ENCODE measurements at places on chromosomes 4 and X.
A peak's percentile ranks its signal among the peaks of the same experiment; 100 is the strongest.

GRCh38 chr4:36601864-36602495 is 320.6 kb downstream of the DTHD1 start:
- DNase-seq, result no peak

DNA sequence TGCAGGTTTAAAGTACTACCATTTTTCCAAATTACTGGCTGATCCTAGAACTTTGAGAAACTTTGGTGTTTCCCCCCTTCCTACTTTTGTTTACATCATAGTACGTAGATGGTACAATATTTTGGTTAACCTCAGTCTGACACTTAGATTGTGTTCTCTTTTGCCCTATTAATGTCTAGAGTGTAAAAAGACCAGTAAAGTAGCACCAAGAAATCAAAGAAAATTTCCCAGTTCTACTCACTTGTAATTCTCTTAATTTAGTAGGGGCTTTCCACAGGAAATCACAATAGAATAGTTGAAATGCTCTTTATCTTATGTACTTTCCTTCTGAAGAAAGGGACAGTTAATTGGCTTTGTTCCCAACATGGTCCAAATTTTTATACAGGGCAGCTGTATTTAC is 51.6 kb downstream of the NFKB1 start:
- peak; percentile 80 for DNase-seq

GRCh38 chr4:133839326-133839725 is 362.3 kb downstream of the PABPC4L start:
- no peak for DNase-seq

GRCh38 chr4:57132743-57133137 is 22.6 kb upstream of the IGFBP7 start:
- no peak for DNase-seq

DNA sequence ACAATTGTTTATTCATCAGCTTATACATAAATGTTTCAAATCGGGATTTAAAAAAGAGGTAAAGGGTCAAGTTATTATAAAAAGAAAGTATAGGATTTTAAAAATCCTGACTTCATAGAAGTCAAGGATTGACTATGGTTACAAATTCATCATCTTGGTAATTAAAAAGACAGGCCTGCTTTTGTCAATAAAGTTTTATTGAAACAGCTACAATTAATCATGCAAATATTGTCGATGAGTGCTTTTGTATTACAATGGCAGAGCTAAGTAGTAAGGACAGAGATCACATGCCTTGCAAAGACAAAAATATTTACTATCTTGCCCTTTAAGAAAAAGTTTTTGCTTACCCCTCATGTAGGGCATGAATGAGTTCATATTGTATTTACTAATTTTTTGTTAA is 595.4 kb downstream of the IL15 start:
- no peak for DNase-seq

- DNase-seq, result no peak
These were observed 106.6 kb upstream of the ATP6AP2 start for GRCh38 chrX:40474205-40474626.

DNA sequence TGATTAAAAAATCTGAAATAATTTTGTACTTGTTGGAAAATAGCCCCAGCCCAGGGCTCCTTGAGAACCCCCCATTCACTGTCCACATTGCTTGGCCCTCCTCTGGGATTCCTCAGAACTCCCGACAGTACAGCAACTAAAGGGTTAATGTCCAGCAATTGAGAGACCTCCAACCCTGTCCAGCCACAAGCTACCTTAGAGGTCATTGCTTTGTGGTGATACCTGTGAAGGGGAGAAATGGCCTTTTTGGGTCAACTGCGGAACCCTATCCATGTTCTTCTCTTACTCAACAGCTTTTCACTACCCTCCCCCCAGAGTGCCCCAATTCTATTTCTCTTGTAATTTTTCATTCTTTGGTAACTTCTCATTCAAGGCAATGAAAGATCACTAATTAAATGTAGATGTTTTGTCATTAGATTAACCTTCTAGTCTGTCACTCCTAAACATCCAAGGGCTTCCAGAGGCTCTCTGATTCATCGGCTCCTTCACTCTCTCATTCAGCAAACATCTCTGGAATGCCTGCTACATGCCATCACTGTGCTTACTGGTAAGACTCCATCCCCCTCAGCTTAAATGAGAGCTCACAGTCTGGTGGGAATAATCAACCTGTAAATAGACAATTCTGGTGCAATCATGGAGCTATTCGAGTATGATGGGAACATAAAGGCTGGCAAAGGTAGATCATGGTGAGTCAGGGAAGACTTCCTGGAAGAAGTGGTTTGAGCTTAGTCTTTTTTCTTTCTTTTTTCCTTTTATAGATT is 241.4 kb upstream of the PGRMC2 start:
- DNase-seq, result no peak

GRCh38 chr4:143016171-143016570 is 168.5 kb upstream of the USP38 start:
- no peak for DNase-seq

DNA sequence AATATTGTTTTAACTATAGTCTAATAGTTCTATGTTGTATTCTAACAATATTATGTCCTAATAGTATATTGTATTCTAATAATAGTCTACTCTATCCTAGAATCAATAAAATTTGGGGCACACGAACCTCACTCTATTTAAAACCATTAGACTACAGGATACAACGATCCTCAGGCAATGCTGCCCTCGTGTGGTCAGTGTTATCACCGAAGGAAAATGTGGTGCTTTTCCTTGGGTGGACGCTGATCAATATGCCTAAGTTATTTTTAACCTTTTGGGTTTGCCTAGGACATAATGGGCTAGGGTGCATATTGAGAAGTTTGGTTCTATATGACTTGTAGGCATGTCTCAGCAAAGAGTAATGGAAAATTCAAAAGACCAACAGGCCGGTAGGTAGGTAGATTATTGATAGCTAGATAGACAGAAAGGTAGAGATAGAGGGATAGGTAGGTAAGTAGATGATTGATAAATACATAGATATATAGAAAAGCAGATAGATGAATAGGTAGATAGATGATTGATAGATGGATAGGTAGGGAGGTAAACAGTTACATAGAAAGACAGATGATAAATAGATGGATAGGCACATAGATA is 75.1 kb downstream of the PRKX start:
- peak; percentile 61 for DNase-seq

DNA sequence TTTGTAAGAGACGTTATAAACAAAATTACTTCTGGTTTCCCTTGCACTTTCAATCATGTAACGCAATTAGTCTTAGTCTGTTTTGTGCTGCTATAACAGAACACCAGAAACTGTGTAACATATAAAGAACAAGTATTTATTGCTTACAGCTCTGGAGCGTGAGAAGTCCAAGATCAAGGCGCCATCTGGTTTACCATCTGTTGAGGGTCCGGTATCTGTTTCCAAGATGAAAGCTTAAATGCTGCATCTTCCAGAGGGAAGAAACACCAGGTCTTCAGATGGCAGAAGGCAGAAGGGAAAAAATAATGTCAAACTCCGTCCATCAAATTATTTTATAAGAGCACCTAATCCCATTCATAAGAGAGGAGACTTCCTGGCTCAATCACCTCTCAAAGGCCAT is 474.1 kb downstream of the PDGFC start:
- DNase-seq, result no peak

DNA sequence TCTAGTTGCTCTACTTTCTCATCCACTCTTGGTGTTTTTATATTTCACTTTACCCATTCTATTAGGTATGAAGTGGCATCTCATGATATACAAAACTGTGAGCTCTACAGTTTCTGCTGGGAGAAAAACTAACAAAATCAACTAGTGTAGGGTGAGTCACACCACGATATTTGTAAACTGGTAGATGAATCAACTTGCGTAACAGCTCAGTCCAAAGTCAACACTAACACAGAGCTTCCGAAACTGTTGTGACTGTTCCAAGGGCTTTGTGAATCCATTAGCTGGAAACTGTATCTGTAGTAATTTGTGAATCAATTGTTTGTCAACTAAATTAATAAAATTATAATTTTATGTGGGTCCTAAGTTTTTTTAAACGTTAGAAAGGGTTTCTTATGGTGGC is 119.8 kb upstream of the TSPAN5 start:
- no peak for DNase-seq

- no peak for DNase-seq
These were observed 99.0 kb upstream of the DUSP21 start for GRCh38 chrX:44744799-44745198.

- DNase-seq, result no peak
These were observed 801.9 kb downstream of the TECRL start for GRCh38 chr4:63607169-63607872.

GRCh38 chrX:68703846-68704245 is 56.4 kb downstream of the STARD8 start:
- DNase-seq, result peak; percentile 14

GRCh38 chr4:48035952-48036351 is 19.4 kb downstream of the NIPAL1 start:
- DNase-seq, result no peak

DNA sequence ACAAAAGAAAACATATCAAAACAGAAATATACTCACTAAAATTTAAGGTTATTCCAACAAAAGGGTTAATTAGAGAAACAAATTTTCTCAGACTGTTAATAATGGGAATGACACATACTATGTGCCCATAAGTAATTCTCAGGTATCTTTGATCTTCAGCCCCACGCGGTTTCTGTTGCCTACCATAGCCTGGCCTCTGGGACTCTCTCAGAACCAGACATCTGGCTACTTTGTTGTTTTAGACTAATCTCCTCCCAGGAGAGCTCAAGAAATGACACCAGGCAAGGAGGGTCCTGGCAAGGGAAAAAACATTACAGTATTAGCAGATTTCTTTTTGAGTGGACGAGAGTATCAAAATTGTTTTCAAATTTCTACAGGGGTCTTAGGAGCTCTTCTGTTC is 43.7 kb downstream of the SLC10A7 start:
- DNase-seq, result no peak

DNA sequence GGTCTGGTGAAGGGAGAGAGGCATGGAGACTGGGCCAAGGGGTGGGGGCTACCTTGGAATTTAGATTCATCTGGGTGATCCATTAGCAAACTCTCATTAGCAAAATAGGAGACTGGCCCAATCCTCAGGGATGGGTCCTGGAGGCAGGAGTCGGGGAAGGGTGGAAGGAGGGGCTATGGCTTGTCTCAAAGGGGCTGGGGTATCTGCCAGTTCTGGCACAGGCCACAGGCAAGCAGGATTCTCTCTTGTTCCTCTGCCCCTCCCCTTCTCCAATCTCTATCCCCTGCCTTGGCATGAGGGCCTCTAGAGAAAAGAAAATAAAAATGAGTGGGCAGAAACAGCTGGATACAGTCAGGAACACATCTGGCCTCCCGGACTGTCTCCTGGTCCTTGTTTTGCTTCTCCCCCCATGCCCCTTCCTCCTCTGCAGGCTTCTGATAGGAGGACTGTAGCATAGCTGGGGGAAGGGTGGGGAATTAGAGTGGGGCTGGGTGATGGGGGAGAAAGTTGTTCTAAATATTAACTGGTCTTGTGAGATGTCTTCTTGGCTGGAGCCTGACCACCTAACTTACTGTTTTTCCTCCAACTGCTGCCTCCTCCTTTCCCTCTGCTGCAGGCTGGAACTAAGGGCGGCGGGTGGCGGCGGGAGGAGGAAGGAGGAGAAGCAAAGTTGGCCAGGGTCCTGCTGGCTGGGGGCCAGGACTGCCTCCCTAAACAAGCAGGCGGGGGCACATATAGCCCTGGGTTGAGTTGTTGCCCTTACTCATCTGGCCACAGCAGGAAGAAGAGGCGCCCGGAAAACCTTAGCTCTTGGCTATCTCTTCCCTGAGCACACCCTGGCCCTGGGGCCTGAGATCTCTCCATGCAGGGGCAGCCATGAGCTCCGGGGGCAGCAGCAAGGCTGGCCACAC is 53.3 kb upstream of the LAS1L start:
- DNase-seq, result no peak

- DNase-seq, result no peak
These were observed 12.9 kb downstream of the DCAF8L1 start for GRCh38 chrX:27968352-27968751.

DNA sequence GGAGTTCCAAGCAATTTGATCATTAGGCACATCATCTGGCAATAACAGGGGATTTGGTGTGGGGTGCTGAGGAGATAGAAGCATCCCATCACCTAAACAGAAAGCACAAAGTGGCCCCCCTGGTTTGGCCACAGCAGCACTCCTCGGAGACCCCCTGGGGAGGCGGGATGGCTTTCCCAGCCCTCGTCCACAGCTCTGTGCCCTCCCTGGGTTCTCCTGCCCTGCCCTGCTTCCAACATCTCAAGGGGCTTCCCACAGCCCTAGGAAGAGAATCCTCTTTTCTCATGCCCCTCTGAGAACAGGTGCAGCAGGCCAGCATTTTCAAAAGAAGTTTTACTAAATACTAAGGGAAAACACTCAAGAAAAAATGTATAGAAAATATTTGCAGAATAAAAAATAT is 12.8 kb downstream of the ATP5ME start:
- DNase-seq, result no peak

DNA sequence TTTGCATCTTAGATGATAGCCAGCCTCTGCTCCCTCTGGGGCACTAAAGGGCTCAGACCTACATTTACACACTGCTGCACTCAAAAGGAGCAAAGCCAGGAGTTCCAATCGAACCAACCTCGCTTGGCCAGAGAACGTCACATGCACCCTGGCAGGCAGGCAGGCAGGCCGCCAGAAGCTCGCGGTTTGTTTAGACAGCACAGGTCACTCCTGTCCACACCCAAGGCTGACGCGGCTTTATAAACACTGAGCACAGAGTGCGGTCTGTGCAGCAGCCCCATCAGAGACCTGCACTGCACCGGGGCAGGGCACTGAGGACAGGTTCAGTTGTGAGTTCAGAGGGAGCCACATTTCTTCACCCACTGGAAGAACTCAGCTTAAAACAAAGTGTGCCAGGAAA is 143.9 kb downstream of the BCOR start:
- DNase-seq, result no peak

- no peak for DNase-seq
These were observed 179.2 kb upstream of the PCDH18 start for GRCh38 chr4:137711502-137711901.

- no peak for DNase-seq
These were observed 79.0 kb upstream of the EDA2R start for GRCh38 chrX:66717926-66718325.

DNA sequence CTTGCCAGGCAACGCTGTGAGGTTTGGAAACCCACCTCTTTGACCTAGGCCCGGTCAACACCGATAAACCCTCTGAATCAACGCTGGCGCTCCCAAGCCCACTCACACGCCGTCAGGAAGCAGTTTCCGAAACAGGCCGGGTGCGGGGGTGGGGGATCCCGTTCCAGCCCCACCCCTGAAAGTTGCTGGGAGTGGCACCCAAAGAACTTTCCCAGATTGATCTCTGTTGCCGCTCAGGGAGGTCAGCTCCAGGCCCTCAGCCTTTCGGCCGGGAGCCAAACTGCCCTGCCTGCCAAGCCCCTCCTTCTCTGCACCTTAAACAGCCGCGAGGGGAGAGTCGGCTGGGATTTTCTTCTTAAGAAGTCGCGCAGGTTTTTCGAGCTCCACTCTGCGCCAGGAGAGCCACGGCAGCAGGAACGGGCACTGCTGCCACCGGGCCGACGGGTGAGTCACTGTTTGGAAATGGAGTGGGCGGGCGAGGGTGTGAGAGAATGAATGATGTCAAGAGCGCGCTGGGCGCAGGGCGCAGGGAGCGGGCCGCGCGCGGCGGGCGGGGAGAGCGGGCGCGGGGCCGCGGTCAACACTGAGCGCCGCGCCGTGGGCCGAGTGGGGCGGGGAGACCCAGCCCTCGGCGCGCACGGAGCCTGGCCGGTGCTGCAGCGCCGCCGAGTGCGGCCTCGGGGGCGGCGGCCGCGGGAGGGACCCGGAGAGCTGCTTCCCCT is at the start of gene SGMS2:
SGMS2 (plus strand) TSS at position 583 of the 722 bp plus-strand sequence. CDS start 70,622 bp downstream, outside the sequence.
- peak; percentile 98 for DNase-seq
